ENCODE measurements at places on chromosomes 2 and 18. TPM values are rescaled to one million over a fixed set of nuclear protein-coding genes. Genes with fewer than 3 reads are reported as not detected.

- DNase-seq, result no peak
Observed at GRCh38 chr2:148926981-148927401, 52.0 kb downstream of the KIF5C start.

- DNase-seq, result no peak
Observed at GRCh38 chr2:157792335-157793052, 83.6 kb downstream of the ACVR1 start.

GRCh38 chr2:11850082-11850481 is 103.7 kb downstream of the LPIN1 start:
- no peak for DNase-seq

Gene BCL2
- total RNA-seq, result 0.05 TPM

Gene EML6
- 3.0 TPM for total RNA-seq

Gene PTPRN
- not detected for total RNA-seq

DNA sequence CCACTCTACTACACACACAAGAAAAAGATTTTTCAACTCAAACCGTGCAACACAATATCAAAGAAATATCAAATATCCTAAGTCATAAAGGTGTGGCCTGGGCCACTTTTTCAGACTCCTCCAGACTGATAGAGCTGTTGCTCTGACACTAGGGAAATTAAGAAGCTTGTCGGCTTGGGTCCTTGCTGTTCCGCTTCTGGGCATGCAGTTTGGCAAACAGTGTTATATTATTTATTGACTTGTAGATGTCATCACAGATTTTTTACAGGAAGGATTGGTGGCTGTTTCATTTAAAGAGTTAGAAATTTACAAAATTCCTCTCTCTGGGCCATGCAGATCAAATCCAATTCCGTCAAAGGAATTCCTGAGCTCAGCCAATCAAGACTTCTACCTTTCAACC is 98.3 kb upstream of the MSH2 start:
- DNase-seq, result no peak
